ENCODE measurements at places on chromosomes 1 and 21. TPM values are rescaled to one million over a fixed set of nuclear protein-coding genes. Genes with fewer than 3 reads are reported as not detected.

The KCNJ9 gene
- total RNA-seq: not detected

The SPRR2E gene
- total RNA-seq: not detected

The GMEB1 gene
- total RNA-seq: 5.9 TPM

The S100A7 gene
- not detected for total RNA-seq

The CSMD2 gene
- total RNA-seq: 2.1 TPM

The DMBX1 gene
- total RNA-seq: not detected

All from cardiac ventricle fibroblast (primary cell).